ENCODE measurements at places on chromosomes 12 and 14.
A peak's percentile ranks its signal among the peaks of the same experiment; 100 is the strongest.

- DNase-seq: no peak
Observed at GRCh38 chr14:66291756-66292155, 194.4 kb upstream of the CCDC196 start.

DNA sequence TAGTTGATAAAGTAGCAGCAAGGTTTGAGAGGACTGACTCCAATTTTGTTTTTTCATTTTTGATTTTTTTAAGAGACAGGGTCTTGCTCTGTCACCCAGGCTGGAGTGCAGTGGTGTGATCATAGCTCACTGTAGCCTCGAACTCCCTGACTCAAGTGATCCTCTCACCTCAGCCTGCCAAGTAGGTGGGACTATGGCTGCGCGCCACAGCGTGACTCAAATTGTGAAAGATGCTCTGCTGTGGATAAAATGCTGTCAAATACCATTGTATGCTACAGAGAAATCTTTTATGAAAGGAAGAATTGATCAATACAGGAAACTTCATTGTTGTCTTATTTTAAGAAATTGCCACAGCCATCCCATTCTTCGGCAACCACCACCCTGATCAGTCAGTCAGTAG is 48.3 kb downstream of the SCN8A start:
- DNase-seq: no peak

DNA sequence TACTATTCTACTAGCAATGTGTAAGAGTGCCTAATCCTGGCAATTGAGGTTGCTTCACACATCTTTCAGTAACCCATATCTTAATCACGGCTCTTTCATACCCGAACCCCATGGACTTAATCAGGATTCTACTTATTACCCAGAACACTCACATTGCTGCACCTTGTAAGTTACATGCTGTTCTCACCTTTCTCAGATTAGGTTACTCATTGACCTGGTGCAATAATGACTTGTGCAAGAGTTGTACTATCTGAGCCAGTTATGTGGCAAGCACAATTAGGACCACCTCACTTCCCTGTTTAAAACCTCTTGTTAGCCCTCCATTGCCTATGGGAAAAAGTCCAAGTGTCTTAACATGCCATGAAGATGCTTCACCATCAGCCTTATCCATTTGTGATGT is 306.7 kb upstream of the E2F7 start:
- no peak for DNase-seq

GRCh38 chr12:30878024-30878423 is 48.5 kb upstream of the TSPAN11 start:
- no peak for DNase-seq

GRCh38 chr14:53946404-53947093 is 10.1 kb downstream of the BMP4 start:
- DNase-seq: no peak

- DNase-seq: no peak
Observed at GRCh38 chr12:88867510-88867909, 287.2 kb upstream of the KITLG start.

DNA sequence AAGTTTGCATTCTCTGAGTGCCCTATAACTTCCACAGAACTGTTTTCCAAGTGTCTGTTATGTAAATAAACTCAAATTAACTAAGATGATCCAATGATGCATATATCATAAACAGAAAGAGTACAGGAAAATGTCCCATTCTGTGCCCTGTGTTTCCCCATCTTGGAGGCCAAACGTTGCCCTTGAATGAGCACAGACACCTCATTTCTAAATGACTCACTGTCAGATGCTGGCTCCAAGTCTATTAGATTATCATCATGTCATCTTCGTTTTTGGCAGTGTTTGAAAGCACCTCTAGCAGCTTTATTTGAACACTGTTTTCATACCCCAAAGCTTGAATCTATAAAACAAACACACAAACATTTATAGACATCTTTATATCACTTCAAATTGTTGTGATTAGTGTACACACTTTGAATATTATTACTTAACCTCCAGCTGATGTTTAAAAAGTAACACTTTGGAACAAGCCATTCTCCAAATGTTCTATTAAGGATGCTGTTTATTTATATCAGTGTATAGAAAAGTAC is 424.2 kb downstream of the NOVA1 start:
- DNase-seq: no peak

- DNase-seq: no peak
Observed at GRCh38 chr12:96225044-96225855, 31.1 kb downstream of the ELK3 start.

GRCh38 chr12:123655420-123655819 is 15.5 kb upstream of the TCTN2 start:
- DNase-seq: no peak

GRCh38 chr14:56183631-56184157 is 65.5 kb downstream of the PELI2 start:
- no peak for DNase-seq

DNA sequence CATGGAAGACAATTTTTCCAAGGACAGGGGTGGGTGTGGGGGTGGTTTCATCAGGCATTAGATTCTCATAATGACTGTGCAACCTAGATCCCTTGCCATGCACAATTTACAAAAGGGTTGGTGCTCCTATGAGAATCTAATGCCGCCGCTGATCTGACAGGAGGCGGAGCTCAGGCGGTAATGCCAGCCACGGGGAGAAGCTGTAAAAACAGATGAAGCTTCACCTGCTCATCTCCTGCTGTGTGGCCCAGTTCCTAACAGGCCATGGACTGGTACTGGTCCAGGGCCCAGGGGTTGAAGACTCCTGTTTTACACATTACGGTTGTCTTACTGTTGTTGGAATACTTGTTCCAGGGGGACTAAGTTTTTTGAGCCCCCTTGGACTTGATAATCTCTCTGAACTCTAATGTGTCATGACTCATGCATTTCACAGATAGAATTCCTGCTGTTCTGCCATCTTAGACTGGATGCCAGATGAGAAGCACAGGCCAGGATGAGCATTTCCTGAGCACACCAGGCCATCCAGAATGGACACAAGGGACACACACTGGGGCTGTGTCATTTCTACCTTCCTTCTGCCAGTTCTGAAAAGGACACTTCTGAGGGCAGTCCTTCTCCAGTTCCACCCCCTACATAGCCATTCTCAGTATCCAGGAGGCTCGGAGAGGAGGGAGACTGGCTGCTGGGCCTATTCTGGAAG is 5.8 kb downstream of the PLEKHD1 start:
- DNase-seq: no peak

DNA sequence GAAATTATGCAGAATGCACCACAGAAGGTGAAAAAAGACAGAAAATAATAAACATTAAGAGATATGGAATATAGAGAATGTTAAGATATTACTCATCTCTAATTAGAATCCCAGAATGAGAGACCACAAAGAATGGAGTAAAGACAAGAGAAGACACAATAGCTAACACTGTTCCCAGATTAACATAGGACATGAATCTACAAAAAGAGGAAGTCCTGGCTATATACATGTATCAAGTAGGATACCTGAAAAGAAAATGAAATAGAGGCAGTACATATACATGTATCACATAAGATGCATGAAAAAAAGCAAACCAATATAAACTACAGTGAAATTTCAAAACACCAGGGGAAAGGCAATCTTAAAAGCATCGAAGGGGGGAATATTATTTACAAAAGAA is 5.6 kb upstream of the EPS8 start:
- no peak for DNase-seq

- no peak for DNase-seq
Observed at GRCh38 chr12:113757221-113758002, 208.7 kb downstream of the RBM19 start.

DNA sequence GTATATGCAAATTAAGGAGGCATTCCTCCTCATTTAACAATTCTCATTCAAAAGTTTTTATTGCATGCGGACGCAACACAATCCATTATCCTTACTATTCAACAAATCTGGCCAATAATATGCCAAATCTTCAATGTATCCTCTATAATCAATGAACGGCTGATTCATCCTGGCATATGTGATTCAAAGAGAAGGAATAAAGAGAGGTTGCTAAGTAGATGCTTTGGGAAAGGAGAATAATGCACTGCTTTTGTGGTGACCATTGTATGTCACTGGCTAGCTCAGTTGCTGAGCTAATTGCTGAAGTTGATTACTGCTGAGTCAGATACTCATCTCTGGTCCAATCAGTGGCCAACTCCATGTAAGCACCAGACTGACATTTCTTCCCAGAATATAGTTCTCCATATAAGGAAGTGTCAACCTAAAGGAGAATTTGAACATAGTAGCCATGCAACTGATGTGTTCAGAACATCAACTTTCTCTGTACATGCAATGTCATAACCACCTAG is 148.0 kb downstream of the PDZRN4 start:
- DNase-seq: no peak

DNA sequence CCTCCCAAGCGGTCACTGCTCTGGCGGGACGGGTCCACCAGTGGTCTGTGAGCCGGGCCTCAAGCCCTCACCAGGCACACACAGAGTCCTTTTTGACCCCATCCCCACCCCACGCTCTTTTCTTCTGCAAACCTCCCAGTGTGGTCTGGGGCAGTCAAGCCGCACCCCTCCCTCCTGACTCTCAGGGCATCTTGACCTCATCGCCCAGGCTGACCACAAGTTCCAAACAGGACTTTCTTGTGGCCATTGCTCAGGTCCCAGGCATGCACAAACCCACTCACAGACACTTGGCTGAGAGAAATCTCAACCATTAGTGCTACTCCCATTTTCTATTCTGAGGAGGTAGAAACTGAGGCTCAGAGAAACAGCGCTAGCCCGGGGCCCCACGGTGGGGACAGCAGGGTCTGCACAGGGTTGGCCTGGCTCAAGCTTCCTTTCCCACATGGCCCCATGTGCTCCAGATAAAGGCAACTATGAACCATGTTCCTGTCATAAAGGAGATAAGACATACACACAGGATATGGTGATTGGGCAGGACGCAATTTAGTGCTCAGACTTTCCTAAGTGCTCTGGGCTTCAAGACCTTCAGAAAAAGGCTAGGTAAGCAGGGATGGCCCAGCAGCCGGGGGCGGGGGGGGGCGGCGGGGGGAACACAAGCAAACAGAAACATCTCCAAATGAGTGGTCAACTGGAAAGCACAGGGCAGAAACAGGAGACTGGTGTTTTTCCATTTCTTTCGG is 69.6 kb downstream of the ITPK1 start:
- DNase-seq: peak; percentile 82

DNA sequence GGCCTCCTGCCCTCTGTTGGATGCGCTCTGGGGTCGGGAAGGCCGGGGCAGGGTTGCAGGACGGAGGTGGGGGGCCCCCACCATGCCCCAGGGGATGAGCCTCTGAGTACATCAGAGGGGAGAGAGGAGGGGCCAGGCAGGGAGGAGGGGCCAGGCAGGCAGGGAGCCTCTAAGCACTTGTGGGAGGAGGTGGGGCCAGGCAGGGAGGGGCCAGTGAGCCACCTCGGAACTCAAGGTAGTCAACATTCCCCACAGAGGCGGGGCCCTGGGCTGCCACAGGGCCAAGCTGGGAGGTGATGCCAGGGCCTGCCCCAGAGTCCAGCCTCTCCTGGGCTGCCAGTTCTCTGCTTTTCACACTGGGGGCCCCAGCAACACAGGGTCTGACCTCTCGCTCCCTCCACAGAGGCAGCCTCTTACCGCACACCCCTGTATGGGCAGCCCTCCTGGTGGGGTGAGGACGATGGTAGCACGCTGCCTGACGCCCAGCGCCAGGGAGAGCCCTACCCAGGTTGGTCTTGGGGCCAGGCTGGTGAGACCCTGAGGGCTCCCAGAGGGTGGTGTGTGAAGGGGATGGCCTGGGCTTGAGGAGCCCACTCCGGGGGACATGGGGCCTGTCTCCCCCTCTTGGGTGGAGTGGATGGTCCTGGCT is 17.4 kb downstream of the CEP170B start:
- no peak for DNase-seq

DNA sequence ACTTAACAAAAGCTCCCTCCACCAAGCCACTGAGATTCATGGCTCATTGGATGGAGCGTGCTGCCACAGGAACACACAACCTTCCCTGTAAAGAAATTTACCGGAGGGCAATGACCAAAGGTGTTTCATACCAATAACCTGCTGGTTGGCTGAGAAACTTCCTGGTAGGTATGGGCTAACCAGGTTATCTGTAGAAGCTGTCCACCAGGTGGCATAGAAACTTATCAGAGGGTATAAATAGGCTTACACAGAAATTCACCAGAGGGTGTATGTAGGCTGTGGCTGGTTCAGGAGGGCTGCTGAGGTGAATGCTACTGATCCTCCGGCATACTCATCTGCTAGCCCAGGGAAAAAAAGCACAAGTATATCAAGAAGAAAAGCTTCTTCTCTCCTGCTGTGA is 27.1 kb upstream of the MTERF2 start:
- DNase-seq: no peak
